Stimulated activated CD4-positive, alpha-beta T cell treated with anti-CD3 and anti-CD28 coated beads, Interleukin-1b, Interleukin-23, amount 100 ng/mL, for 1 hour (primary cell): ENCODE measurements at places on chromosomes 4 and X.

GRCh38 chrX:115693476-115693875 is 132.5 kb downstream of the PLS3 start:
- no peak for DNase-seq

- no peak for DNase-seq
These were observed 22.0 kb downstream of the CPZ start for GRCh38 chr4:8614365-8615193.

DNA sequence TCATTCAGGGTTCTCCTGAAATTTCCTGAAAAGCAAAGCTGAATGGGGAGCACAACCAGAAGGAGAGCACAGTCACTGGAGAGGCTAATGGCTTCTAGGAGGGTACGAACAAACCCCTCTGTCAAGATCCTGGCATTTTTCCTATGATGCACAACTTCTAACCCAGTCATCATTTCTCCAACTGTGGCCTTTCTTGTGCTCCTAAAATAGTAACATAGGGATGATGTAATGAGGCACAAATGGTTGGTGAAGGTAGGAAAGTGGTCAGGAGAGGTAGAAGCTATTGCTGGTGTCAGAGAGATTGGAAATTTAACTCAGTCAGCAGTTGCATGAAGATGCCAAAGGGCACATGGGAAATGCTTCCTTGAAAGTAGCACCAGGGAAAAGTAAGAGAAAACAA is 52.7 kb downstream of the SLC10A7 start:
- DNase-seq = no peak

DNA sequence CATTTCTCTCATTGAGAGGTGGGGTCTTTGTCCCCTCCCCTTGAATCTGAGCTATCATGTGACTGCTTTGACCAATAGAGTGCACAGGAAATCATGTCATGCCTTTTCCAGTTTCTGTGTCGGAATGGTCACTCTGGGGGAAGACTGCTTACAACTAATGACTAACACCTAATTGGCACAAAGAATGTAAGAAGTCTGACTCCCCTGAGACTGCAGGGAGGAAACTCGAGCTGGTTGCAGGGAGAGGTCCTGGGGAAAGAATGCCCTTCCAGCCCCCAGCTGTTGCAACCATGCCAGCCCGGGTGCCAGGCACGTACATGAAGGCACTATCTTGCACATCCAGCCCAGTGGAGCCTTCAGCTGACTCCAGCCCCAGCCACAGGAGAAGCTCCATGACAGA is 254.2 kb downstream of the DHX15 start:
- no peak for DNase-seq

DNA sequence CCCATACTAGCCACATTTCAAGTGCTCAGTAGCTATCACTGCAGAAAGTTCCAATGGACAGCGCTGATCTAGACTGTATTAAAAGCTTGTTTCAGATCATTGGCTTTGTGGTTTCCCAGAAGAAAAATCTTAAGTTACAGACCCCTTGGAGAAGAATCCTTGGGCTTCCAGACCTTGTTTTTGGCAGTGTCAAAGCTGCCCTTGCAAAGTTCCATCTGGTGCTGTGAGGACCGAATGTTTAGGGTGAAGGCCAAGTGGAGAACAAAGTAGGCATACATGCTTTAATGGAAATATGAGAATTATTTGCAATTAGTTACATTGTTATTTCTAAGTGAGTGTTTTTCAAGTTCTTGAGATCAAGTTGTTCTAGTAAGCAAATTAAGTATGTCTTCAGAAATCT is 144.7 kb downstream of the FRMPD4 start:
- DNase-seq = no peak

DNA sequence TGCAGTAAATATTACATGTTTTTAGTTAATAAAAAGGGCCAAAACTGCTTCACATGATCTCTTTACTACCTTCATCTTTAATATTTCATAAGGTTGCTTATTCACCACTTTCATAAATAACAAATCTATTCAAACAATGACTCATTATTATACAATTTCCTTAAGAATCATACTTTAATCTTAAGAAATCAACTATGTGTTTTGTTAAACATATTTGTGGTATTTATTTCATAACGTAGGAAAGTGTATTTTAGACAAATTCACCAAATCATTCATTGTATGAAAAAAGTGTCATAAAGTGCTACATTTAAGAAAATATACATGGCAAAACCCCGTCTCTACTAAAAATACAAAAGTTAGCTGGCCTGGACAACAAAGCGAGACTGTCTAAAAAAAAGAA is 150.5 kb upstream of the RXFP1 start:
- no peak for DNase-seq

GRCh38 chrX:12865359-12865758 is 1.5 kb upstream of the TLR7 start:
- no peak for DNase-seq
